ENCODE measurements at places on chromosomes 6 and 20.

DNA sequence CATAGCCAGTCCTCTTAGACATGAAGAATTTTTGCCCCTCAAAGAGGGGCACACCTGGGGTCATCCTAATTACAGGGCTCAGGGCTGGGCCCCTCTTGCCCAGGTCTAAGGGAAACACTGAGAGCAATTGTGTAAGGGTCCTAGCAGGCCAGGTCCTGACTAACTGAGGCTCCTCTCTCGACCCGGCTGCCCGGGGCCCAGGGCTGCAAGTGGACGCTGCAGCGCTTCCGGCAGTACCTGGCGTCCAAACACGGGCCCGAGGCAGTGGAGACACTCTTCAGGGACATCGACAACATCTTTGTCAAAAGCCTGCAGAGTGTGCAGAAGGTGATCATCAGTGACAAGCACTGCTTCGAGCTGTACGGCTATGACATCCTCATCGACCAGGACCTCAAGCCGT, 17.4 kb downstream of the PDRG1 start:
- DNase-seq, result no peak

GRCh38 chr6:166466178-166467122, 83.7 kb upstream of the MPC1 start:
- DNase-seq, result no peak

- no peak for DNase-seq
Measured at GRCh38 chr20:50013976-50014375, 31.2 kb downstream of the SNAI1 start.

DNA sequence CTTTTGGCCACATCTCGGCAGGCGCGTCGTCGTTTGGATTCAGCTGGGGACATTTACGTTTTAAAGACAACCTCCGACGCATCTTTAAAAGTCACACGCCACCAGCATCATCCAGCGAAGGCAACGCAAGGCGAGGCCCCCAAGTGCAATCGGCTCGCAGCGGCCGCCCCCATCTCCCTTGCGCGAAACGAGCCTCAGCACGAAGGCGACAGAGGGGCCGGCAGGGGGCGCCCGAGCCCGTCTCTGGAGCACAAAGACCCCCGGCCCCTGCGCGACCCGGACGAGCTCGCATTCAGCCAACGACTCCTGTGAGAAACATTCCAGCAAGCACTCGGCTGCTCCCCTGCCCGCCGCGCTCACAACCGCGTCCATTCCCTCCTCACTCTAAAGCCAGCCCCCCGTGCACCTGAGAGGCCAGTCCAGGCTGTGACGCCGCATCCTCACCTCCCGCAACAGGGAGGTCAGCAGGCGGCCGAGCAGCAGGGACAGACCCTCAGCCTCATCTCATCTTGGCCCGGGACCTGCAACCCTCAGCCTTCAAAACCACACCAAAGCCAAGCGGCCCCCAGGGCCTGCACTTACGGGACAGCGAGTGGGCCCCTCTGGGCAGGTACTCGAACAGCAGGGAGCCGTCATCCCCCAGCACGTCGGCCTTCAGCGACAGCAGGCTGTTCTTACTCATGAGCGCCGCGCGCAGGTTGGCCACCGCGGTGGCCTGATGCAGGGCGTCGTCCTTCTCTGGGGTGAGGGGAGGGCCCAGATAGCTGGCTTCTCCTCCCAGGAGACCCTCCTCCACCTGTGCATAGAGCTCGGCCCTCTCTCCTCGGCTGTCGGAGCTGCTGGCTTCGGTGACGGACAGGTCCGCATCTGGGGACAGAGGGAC, 35.8 kb downstream of the SLC2A4RG start:
- DNase-seq, result peak; percentile 26

GRCh38 chr6:36807143-36807542, 32.1 kb downstream of the CPNE5 start:
- DNase-seq, result no peak

DNA sequence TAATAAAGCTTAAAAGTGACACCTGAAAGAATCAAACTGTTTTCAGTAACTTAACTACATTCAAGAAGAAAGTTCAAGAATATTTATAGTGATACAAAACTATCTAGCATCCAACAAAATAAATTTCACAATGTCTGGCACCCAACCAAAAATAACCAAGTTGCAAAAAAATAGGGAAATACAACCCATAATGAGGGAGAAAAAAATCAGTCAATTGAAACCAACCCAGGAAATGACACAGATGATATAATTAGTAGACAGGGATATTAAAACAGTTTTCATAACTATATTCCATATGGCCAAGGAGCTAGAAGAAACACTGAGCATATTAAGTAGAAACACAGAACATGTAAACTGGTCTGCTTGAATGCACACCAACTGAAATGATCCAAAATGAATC, 120.2 kb upstream of the BEND3 start:
- no peak for DNase-seq

GRCh38 chr6:19492636-19493405, 344.3 kb upstream of the ID4 start:
- DNase-seq, result no peak

GRCh38 chr20:48139262-48140041, 354.2 kb upstream of the SULF2 start:
- no peak for DNase-seq

DNA sequence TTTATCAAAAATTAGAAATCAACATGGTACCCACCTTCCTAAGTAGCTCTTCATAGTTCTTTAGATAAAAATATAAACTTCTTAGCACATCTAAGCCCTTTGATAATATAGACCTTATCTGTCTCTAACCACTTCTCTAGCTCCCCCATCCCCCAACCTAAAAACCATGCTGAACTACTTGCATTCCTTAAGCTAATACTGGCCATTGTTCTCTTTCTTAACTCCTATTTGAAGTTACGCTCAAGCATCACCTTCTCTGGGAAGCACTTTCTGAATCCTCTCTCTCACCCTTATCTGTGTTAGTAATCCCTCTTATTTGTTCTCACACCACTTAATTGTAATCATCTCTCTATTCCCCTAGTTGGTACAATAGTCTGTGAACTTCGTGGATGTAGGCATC, 153.0 kb downstream of the PHF3 start:
- no peak for DNase-seq

DNA sequence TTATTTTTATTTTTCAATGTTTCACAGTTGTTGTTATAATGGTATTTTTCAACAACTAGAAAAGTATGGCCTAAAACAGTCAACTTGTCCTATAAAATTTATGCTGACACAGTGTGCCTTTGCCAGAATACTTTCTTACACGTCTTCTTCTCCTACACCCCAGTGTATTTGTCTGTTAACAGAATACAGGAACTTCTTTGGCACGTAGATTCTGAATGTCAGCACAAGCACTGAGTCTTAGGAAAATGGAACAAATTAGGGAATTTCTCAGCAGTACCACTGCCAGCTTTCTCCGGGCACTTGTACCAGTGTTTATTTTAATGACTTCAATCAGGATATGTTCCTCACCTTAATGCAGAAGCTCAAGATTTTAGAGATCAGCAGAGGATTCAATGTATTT, 26.7 kb upstream of the AKIRIN2 start:
- no peak for DNase-seq

DNA sequence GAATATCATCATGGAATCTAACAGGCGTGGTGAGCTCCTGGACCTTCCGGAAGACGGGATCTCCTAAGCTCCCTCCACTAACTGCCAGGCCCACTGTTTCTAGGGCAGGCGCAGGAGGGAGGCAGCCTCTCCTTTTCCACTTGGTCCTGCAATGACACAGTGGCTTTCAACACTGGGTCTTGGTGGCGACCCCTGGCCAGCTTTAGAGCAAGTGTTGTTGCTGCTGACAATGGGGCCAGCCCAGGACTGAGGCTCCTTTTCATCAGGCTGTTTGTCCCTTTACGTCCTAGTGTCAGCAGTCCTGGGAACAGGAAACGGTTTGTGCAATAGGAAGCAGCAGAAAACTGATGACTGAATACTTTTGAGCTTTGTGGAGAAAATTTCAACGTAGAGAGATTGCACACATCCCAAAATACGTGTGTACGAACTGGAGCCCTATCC, 9.7 kb upstream of the QKI start:
- no peak for DNase-seq

GRCh38 chr20:53944796-53945195, 125.6 kb downstream of the BCAS1 start:
- DNase-seq, result no peak

GRCh38 chr6:121376411-121376810, 42.1 kb upstream of the TBC1D32 start:
- no peak for DNase-seq

- no peak for DNase-seq
Measured at GRCh38 chr6:167560673-167561569, 236.0 kb downstream of the TTLL2 start.

DNA sequence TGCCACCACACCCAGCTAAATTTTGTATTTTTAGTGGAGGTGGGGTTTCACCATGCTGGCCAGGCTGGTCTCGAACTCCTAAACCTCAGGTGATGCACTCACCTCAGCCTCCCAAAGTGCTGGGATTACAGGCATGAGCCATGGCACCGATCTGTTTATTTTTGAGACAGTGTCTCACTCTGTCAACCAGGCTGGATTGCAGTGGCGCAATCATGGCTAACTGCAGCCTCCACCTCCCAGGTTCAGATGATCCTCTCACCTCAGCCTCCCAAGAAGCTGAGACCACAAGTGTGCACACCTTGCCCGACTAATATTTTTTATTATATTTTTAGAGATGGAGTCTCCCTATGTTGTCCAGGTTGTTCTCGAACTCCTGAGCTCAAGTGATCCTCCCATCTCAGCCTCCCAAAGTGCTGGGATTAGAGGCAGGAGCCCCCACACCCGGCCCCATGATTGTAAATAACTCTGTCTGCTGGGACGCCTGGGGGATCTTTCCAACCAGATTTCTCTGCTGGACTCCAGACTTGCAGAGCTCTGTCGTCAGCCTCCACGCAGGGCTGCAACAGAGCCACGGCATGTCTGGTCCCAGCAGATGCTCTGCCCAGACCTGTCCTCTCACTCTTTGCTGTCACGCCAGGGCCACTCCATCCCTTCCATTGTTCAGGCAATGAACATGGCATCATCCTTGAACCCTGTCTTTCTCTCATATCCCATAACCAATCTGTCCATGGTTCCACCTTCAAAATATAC, 25.3 kb downstream of the SYNJ2 start:
- DNase-seq, result no peak

- DNase-seq, result no peak
Measured at GRCh38 chr6:130010387-130010786, 8.0 kb upstream of the L3MBTL3 start.

DNA sequence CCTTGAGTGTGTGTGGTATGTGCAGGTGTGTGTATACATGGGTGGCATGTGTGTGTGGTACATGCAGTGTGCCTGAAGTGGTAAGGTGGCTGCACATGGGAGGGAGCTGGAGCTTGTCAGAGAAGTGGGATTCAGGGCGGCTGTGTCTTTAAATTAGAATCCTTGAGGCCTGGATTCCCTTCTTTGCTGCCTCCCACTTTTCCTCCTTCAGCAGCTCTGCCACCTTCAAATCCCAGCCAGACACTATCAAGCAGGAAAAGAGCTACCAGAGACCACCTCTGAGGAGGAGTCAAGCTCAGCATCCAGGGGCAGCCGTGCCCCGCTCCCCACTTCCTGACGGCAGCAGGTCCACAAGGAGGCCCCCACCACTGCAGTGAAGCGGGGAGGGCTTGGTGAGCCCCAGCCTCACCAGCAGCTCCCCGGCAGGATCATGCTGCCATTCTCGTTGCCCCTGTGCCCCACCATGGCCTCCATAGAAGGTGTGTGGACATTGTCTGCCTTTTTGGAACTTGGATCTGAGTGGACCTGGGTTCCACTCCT, 131.0 kb upstream of the MLN start:
- DNase-seq, result no peak

DNA sequence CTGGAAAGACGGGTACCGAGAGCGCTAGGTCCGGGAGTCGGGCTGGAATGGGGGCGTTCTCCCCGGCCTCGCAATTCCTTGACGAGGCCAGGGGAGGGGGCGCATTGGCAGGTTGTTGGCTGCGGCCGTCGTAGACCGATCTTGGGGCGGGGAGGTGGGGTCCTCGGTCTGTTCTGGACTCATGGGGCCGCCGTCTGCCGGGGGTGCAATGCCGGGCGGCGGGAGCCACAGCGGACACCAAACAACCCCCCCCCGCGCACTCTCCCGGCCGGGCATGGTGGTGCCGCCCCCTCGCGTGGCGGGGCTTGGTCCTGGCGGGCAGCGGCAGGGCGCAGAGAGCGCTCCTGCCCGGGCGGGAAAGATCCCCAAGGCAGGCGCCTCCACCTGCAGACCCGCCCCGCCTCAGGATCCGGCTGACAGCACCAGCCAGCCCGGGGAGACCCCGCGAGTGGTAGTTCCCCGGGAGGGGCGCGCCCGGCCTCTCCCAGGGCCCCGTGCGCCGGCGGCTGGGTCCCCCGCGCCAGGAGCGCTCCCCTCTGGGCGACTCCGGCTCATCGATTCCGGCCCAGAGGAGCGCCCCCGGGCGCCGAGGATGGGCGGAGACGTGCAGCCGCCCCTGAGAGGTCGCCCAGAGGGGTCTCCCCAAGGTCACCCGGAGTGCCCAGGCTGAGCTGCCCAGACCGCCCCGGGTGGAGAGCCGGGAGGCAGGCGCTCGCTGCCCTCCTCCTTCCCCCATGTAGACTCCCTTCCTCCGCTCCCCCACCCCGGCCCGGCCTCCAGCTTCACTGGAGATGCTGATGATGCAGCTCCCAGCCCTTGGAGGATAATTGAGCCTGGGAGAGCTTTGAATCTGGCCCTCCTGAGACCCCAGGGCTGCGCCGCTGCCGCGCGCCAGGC, 709 bp downstream of the PPP1R16B start:
- DNase-seq, result no peak

DNA sequence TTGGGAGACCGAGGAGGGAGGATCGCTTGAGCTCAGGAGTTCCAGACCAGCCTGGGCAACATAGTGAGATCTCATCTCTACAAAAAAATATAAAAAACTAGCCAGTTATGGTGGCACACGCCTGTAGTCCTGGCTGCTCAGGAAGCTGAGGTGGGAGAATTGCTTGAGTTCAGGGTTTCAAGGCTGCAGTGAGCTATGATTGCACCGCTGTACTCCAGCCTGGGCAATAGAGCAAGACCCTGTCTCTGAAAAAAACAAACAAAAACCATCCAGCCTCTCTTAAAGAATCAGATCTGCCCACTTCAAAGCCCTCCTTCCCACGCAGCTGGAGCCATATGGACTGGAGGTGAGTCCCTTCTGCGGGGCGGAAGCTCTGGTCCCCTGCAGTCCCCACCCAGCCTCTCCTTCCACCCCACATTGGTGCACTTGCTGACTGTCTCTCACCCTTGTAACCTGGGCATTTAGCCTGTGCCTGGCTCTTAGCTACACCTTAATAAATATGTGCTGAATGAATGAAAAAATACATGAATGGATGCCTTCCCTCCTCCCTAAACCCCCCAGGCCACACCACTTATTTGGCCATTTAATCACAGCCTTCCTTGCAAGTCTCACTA, 7.2 kb upstream of the PARD6B start:
- no peak for DNase-seq

DNA sequence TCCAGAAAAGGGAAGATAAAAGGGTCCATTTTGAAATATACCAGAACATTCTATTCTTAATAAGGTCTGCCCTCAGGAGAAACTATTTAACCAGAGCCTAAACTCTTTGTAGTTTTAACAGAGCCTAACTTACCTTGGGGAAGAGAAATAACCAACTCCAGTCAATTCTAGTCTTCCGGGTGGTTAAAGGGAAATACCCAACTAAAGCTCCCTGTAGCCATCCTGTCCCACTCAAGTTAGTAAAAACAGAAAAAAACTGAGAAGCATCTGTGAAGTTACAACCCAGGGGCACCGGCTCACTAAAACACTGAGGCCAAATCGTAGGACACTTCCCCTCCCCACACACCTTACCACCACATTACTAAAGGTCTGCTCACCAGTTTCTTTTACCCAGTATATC, 23.7 kb downstream of the CEP85L start:
- no peak for DNase-seq
